Activated T-helper 2 cell treated with anti-CD3 and anti-CD28 coated beads, Interferon-gamma antibody, Interleukin-2, Interleukin-4, amounts not matched to agents 10 μg/mL and 5 μg/mL and 100 μg/mL, durations not matched to agents 14 hours and 24 hours and 36 hours (primary cell): ENCODE measurements at places on chromosomes 5 and 9. TPM values are rescaled to one million over a fixed set of nuclear protein-coding genes. Genes with fewer than 3 reads are reported as not detected.
A peak's percentile ranks its signal among the peaks of the same experiment; 100 is the strongest.

DNA sequence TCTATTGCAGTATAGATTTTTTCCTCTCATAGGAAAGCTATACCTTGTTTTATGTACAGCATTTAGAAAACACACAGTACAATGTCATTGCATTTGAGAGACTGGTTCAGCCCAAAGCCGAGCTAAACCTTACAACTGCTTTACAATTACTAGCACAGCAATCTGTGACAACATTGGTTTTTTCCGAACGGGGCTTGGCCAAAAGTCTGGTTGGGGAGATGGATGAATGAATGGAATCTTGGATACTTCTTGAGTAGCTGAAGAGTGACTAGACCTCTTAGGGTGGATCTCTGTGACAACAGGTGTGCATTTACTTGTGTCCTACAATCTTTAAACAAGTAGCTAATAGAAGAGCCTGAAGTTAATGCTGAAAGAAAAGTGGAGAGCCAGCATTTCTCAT lies 1.2 kb downstream of the SGCD start:
- no peaks in the 10 kb centered on the region for H3K36me3 ChIP-seq
- H3K27me3 ChIP-seq, result peaks cover 9% of the 10 kb centered on the region
- no peak overlapping the region for H3K27ac ChIP-seq
- no peak for DNase-seq
- H3K4me1 ChIP-seq, result no peaks in the 10 kb centered on the region
- no peak overlapping the region for H3K4me3 ChIP-seq

The EQTN gene
- not detected in 2 replicates for total RNA-seq

The KCNN2 gene
- total RNA-seq, result not detected in 2 replicates

The NEURL1B gene
- total RNA-seq, result 0.37 TPM in 2 replicates

The TAL2 gene
- total RNA-seq, result not detected in 2 replicates

- DNase-seq, result no peak
- no peaks in the 10 kb centered on the region for H3K36me3 ChIP-seq
- peaks cover 25% of the 10 kb centered on the region for H3K27me3 ChIP-seq
- H3K4me3 ChIP-seq, result no peak overlapping the region
- no peak overlapping the region for H3K27ac ChIP-seq
Measured at GRCh38 chr5:68757006-68757405, 336.8 kb upstream of the SLC30A5 start.

DNA sequence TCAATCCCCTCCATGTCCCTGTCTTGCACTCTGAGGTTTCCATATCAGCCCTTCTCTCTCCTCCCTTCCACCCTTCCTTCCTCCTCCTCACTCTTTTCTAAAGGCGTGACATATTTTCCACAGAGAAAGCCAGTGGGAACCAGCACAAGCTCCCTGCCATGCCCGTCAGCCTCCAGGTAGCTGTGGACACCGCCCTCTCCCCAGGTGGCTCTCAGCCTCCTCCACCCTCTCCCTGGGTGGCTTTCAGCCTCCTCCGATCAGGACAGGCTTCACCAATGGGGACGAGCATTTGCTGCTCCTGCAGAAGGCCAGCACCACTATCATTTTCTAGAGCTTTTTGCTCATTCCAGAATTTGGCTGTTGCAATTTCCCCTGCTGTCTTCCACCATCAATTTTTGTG lies 236.6 kb downstream of the GADD45G start:
- no peaks in the 10 kb centered on the region for H3K4me1 ChIP-seq
- H3K36me3 ChIP-seq, result no peaks in the 10 kb centered on the region
- peaks cover 13% of the 10 kb centered on the region for H3K27me3 ChIP-seq
- DNase-seq, result no peak
- H3K27ac ChIP-seq, result no peak overlapping the region

DNA sequence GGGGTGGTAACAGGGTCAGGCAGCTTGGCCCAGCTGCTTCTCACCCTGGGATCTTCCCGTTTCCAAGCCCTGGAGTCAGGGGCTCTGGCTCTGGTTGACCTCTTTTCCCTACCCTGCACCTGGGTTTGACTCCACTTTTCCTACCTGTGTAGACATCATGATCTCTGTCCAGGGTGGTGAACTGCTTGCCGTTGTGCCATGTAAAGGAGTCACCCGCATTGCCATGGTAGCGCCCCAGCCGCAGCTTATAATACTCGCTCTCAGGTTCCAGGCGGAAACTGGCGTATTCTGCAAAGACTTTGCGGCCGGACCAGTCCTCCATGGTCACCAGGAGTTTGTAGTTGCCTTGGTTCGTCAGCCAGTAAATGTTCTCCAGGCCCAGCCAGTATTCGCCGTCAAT lies 30.9 kb downstream of the ANGPTL2 start:
- H3K4me1 ChIP-seq, result no peaks in the 10 kb centered on the region
- DNase-seq, result no peak
- H3K27me3 ChIP-seq, result peaks cover 4% of the 10 kb centered on the region
- H3K4me3 ChIP-seq, result no peak overlapping the region
- H3K27ac ChIP-seq, result no peak overlapping the region

DNA sequence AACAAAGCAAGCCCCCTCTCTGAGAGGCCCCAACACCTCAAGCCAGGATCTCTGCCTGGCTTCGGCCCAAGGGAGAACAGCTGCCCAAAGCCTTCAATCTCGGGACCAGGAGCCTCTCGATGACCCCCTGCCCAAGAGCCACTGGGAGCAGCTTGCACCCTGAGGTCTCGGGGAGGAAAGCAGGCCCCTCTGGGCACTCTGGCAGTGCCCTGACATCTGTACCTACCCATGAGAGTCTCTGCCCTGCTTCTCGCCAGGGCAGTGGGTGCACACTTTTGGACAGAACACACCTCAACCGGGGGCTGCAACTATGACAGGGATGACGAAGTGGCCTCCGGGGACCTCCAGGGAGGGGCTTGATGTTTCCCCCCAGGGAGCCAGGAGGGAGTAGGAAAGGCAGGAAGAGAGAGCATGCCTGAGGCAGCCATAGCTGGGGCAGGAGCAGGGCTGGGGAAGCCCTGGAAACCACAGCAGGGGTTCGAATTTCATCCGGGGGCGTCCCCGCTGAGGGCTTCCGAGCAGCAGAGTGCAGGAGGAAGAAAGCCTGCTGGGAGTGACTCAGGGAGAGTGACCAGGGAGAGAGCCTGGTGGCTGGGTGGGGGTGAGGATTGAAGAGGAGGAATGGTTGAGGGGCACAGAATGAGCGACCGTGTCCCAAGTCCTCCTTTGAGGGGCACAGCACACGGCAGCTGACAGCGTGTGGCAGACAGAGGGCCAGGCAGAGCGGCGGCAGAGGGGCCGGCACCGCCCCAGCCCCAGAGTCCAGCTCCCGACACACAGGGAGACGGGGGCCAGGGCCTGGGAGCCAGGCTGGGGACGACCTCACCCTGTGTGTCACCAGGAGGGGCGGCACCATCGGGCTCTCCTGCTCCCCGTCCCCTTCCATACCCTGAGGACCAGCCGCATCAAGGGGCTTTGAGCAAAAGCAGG lies 1.8 kb downstream of the LPCAT1 start:
- DNase-seq, result no peak
- H3K4me3 ChIP-seq, result peak overlapping the region; percentile 85
- H3K36me3 ChIP-seq, result peaks cover 24% of the 10 kb centered on the region

DNA sequence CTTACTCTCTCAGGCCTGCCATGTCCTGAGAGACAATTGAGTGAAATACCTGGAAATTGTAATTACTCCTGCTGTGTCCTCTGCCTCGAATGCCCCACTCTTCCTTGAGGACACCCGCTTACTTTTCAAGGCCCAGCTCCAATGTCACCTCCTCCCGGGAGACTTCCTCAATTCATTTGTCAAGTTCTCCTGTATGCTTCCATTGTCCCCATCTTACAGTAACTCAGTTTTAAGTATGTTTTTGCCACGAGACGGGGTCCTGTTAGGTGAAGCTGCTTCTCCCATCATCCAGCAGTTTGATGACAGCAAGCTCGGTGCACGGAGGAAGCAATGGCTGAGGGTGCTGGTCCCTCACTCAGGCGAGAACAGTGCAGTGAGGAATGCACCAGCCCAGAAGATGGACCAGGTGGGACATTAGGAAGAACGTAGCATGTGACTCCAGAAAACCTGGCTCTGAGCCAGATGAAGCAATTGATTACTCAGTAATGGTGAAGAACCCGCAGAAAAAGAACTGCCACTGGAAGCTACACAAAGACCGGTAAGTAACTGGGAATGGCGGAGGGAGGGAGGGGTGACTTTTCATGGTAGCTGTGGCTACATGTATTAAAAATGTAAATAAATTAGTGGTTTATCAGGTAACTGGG lies 274.8 kb downstream of the DENND1A start:
- DNase-seq, result no peak
- peaks cover 14% of the 10 kb centered on the region for H3K27me3 ChIP-seq
- H3K36me3 ChIP-seq, result peaks cover 3% of the 10 kb centered on the region

DNA sequence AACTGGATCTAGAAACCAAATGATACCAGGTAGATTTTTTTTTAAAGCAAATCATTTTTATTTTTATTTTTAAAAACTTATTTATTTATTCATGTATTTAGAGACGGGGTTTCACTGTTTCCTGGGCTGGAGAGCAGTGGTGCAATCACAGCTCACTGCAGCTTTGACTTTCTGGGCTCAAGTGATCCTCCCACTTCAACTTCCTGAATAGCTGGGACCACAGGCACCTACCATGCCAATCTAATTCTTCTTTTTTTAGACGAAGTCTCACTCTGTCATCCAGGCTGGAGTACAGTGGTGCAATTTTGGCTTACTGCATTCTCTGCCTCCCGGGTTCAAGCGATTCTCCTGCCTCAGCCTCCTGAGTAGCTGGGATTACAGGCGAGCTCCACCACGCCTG lies 41.3 kb upstream of the CDK20 start:
- peaks cover 2% of the 10 kb centered on the region for H3K27me3 ChIP-seq
- H3K36me3 ChIP-seq, result no peaks in the 10 kb centered on the region
- H3K4me3 ChIP-seq, result no peak overlapping the region
